ENCODE measurements at places on chromosomes 2 and 18.

GRCh38 chr2:21627938-21628337 lies 504.2 kb downstream of the TDRD15 start:
- no peak for DNase-seq

DNA sequence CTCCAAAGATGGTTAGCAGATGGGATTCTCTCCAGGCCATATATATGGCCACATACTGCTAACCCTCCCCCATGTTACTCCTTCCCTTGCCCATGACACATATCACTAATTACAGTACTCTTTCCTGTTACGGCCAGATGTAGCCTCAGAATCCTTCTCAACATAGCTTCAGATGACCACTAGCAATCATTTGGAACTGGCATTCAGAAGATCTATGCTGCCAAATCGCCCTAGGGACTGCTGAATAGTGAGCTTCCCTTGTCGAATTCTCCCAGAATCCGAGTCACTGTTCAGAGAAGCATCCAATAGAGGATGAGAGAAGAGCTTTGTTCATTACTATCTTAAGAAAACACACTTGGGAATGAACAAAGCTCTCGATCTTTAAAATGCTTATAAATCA lies 121.2 kb upstream of the TANK start:
- no peak for DNase-seq

- no peak for DNase-seq
Observed at GRCh38 chr2:159677654-159678053, 34.7 kb upstream of the MARCHF7 start.

DNA sequence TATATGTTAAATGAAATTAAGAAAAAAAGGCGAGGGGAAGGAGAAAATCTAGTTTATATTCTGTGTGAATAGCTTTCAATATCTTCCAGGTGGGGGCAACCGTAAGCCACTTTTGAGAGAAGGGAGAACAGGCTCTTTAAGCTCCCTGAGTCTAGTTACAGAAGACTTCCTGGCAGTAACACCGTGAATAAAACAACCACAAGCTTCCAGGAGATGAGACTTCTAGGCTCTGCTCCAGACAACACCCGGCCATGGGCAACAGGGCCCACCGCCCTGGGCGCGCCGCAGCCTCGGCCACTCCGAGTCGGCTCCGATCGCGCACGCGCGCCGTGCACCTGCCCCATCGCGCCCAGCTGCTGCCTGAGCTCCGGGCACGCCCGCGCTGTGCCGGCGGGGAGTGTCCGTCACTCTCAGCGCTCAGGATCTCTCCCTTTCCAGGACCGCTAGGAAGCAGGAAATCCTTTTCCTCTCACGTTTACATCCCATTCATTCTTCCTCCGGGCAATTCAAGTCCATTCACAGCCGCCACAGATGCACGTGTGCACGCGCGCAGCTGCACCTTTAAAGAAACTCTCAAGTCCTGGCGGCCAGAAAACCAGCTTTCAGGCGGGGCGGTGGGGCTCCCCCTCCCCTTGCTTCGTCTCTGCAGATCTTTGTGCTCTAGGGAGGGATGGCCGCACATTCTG lies 19.4 kb upstream of the PAX3 start:
- DNase-seq = peak; percentile 21

GRCh38 chr18:43916984-43917383 lies 639.7 kb upstream of the SYT4 start:
- DNase-seq = no peak

DNA sequence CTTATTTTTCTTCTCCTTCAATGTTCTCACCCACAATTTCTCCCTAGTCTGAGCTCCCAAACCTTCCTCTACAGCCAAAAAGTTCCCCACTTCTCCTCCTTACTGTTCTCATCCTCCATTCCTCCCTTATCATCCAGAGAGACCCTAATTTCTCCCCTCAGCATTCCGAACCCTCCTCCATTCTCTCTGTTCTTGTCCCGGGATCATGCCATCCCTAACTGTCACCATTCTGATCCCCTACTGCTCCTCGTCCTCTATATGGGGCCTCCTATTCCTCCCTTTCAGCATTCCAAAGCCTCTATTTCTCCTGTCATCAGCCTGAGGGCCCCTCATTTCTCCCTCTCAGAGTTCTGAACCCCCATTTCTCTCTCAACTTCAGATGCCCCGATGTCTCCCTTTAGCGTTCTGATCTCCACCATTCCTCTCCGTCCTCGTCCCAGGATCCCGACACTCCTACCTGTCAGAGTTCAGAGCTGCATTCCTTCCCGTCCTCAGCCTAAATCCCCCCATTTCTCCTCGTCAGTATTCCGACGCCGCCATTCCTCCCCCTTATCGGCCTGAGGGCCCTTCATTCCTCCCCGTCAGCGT lies 522 bp downstream of the MBD1 start:
- no peak for DNase-seq

Measured in CD4-positive, alpha-beta T cell treated with Interleukin-17A for 4 hours (primary cell).